ENCODE measurements at places on chromosomes 5 and 9. TPM values are rescaled to one million over a fixed set of nuclear protein-coding genes. Genes with fewer than 3 reads are reported as not detected.

SCAMP1 gene
- total RNA-seq, result 10.5 TPM

CER1 gene
- total RNA-seq, result not detected

KCNV2 gene
- total RNA-seq, result not detected

INSL6 gene
- not detected for total RNA-seq

TAF11L10 gene
- total RNA-seq, result not detected

MUSK gene
- total RNA-seq, result 2.7 TPM

ZNG1E gene
- 26.9 TPM for total RNA-seq

DNA sequence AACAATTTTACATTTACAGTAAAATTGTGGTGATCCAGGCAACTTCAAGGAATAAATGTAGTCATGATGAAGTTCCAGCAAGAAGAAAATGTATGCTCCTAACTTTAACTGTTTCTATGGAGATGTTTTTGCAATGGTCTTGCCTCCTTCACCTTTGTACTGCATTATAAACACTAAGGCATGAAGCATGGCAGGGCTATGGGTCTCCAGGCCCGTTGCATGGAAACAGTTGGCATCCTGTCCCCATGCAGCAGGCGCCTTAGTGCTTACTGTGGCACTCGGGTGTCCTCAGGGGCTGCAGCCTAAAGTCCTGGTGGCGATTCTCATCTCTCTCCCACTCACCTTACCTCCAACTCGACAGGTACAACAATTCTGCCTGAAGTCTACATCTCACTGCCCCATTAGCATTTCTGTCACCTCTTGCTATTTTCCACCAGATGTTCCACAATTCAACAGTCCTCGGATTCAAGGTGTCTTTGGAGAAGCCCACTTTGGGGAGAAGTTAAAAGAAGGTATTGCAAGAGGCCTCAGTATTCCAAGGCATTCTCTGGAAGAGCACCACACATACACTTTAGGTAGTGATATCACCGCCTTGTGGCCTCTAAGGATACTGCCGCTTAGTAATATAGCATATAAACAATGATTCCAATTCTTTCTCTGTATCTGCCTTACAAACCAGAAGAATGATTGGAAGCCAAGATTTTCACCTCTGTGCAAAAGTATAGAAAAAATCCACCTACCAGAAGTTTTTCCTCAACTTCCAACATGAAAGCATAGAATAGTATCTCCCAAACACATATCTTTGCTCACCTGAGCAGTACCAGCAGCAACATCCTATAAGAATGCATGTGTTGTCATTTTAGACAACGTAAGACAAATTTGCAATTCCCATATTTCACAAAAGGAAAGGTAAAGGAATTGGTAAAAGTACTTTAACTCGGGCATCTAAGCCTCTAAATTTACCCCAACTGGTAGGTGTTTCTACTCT lies 5.1 kb downstream of the LIFR start:
- DNase-seq, result no peak

DNA sequence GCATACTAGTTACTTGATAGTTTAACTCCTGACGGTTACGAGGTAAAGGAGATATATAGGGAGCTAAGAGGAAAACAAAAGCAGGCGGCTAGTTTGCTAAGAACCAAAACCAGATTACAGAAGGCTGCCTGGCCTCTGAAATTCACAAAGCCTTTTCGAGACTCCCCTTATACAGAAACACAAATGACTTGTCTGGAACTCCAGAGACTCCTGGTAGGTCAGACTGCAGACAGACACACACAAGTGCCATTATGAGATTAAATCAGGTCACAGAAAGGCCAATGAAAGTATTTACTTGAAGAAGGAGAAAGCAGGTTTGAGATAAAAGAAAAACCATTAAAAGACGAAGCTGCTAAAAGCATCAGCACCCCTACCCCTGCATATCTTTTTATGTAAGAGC lies 142.5 kb upstream of the LRRTM2 start:
- no peak for DNase-seq

GRCh38 chr5:57232293-57233033 lies 58.6 kb downstream of the GPBP1 start:
- no peak for DNase-seq

DNA sequence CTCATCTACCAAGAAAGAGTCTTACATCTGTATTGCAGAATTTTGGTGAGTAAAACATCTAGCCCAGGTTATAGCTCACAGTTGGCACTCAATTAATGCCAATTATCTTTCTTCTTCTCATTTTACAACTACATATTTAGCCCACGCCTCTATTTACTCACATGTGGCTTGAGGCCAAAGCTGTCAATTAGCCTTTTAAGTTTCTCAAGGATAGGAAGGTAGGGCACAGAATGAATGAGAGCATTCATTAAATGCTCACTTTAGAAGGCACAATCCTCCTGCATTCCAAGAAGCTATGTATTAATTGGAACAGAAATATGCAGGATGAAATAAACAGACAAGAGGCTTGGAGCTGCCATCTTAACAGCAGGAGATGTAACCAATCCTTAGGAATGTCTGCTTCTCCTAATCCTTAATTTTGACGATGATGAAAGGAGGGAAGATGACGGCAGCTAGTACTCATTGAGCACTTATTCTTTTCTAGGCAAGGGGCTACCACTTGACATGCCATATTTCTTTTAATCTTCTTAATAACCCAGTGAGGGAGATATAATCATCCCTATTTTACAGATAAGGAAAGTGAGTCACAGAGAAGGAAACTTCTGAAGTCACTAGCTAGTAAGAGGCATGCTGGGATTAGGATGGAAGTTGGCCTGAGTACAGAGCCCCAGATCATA lies 30.8 kb upstream of the PANK3 start:
- no peak for DNase-seq

- no peak for DNase-seq
Observed at GRCh38 chr9:101536938-101537337, 3.3 kb downstream of the RNF20 start.

DNA sequence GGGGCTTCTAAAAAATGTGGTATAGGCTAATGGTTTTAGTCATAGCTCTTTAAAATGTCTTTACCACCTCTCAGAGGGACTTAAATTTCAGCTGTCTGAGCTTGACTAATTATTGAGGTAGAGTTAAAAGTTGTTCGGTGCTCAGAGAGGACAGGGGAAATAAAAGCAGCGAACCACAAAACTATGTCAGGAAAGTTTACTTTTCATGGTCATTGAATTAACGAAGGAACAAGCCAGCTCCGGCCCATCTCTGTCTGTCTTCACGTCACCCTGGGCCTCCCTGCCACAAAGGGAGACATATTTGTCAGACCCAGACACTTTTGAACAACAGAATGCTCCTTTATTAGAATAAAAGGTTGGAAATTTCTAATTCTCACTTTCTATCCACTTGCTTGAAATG lies 98.8 kb upstream of the EFNA5 start:
- DNase-seq, result no peak

- no peak for DNase-seq
Observed at GRCh38 chr5:129804705-129805104, 56.8 kb downstream of the MINAR2 start.

DNA sequence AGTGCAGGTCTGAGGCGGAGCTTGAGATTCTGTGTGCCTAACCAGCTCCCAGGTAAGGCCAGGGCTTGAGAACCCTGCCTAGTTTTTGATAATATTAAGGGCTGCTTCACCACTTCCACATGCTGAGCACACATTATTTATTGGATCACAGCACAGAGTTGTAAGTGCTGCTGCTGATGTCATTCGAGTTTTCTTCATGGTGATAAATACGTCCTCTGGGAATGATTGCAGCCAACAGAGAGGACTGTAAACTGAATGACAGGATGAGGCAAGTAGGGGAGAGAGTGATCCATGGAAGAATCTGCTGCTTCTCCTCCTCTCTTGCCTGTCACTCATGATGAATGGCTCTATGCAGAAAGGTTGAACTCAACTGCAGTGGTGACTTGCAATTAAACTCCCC lies 77.9 kb upstream of the VPS13A start:
- DNase-seq, result no peak

- no peak for DNase-seq
Observed at GRCh38 chr9:121676926-121677325, 25.5 kb downstream of the DAB2IP start.

- no peak for DNase-seq
Observed at GRCh38 chr5:1204693-1205242, 3.4 kb downstream of the SLC6A19 start.

GRCh38 chr5:34968258-34968657 lies 38.9 kb downstream of the DNAJC21 start:
- no peak for DNase-seq

DNA sequence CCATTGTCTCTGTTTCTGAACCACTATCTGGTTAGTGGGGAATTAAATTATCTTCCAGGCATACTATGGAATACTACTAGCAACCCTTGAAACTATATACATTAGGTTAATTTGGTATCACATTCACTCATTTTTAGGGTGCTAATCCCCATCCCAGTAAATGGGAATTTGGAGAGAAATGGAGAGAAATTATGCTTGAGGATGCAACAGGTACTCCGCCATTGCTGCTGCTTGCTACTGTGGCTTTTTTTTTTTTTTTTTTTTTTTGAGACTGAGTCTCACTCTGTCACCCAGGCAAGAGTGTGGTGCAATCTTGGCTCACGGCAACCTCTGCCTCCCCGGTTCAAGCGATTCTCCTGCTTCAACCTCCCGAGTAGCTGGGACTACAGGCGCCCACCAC lies 66.1 kb downstream of the AK8 start:
- no peak for DNase-seq

GRCh38 chr9:91150998-91151717 lies 210.6 kb downstream of the AUH start:
- no peak for DNase-seq

- DNase-seq, result no peak
Observed at GRCh38 chr5:33696411-33696810, 195.4 kb downstream of the ADAMTS12 start.

DNA sequence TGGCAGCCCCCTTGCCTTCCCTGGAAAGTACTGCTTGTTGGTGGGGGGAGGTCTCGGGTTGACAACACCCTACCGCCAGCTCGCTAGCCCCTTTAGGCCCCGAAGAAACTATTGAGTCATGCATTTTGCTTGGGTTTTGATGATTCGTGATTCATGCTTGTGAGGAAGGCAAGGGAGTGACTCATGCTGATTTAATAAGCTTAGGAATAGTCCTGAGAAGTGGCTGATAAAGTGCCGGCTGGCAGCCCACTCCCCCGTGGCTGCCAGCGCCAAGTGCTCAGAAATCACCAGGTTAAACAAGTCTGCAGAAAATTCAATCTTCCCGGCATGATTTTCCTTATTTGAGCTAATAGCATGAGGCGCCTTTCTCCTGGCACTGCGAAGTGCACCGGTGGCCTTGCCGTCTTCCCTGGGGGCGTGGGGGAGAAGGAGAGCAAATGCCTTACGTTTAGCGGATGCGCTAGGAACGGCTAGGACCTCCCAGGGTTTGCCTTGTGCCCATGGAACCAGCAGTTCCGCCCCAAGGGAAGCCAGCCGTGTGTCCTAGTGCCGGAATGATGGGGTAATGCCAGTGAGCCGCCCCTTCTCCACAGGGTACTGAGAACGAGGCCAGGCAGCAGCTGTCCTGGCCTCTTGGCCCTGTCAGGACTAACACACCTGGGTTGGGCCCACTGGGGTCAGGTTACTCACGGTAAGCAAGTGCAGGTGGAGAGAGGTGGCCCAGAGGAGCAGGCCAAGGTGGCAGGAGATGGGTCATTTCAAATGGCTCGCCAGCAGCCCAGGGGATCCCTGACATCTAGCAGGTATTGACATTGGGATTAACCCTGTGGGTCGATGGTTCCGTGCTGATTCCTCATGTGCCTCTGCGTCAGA lies 151.9 kb downstream of the MACROH2A1 start:
- no peak for DNase-seq

- no peak for DNase-seq
Observed at GRCh38 chr5:179272326-179273072, 72.8 kb downstream of the ADAMTS2 start.

DNA sequence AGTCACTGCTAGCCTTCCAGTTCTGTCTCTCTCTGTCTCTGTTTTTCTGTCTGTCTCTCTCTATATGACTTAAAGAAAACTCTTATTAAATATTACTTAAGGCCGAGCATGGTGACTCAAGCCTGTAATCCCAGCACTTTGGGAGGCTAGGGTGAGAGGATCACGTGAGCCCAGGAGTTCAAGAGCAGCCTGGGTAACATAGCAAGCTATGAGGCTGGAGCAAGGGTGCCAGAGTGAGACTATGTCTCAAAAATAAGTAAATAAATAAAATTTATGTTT lies 1.7 kb upstream of the GBGT1 start:
- DNase-seq, result no peak

- DNase-seq, result no peak
Observed at GRCh38 chr5:17267106-17267505, 49.7 kb downstream of the BASP1 start.

DNA sequence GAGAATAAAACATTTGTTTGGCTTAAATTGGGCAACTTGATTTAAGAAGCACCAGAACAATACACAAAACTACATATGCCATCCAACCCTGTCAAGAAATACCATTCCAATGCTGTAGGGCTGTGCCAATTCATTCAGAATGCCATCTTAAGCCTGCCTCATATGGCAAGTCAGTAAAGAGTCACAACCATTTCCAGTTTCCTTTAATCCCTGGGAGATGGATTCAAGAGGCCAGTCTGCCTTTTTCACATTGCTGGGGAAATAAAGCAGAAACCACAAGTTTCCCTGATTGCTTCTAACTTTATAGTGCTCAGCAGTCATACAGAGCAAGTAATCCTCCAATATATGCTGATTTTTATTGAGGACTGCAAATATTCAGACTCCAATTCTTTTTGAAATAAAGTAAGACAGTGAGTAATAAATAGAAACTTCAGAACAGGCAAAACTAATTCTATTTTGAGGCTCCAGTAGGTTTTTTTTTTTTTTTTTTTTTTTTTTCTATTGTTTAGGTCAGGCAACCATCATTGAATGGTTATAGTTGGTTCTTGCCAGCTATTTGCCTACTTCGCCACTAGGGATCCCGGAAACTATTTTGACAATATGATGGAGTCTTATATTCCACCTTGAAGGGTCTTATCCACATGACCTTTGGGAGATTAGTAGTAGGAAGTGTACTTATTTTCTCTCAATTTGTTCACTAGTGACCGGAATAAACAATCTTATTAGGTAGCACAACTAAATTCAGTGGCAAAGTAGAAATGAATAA lies 400.9 kb upstream of the MEF2C start:
- DNase-seq, result no peak

- DNase-seq, result no peak
Observed at GRCh38 chr9:137105814-137106661, 8.5 kb downstream of the DPP7 start.

DNA sequence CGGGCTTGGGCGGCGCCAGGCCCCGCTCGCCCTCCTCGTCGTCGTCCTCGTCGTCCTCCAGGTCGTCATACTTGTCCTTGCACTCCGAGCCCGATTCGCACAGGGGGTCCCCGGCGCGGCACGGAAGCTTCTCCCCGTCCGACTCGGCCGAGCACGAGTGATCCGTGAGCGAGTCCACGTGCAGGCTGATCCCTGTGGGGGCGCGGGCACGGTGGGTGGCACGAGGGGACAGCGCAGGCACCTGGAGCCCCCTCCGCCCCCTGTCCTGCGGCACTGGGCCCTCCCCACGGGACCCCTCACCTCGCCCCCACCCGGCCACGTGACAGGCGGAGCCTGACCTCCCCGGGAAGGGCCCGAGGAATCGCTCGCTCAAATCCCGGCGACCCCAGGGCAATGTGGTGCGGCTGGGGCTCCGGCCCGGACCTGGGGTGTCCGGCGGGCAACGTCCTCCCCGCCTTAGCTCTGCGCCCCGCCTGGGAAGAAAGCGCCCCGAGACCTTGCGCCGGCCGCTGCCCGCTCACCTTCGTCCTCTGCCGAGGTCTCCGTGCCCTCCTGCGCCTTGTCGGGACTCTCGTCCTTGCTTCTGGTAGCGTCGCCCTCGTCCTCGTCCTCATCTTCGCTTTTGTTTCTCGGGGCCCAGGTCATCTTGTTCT lies 2.5 kb downstream of the IRX2 start:
- DNase-seq, result no peak

GRCh38 chr9:131583337-131583645 lies 38.0 kb downstream of the PRRT1B start:
- DNase-seq, result no peak

Measured in transverse colon (tissue), 4 donors.